ENCODE measurements at places on chromosomes 4 and X. TPM values are rescaled to one million over a fixed set of nuclear protein-coding genes. Genes with fewer than 3 reads are reported as not detected.

Gene FAAH2
- total RNA-seq: 8.4 TPM

Gene ZCCHC18
- 5.0 TPM for total RNA-seq

Gene RS1
- total RNA-seq: not detected

Gene CACNA1F
- total RNA-seq: 0.37 TPM

Gene ELK1
- total RNA-seq: 29.6 TPM

Gene PHOX2B
- not detected for total RNA-seq

Gene BEX1
- total RNA-seq: 0.69 TPM

Gene PPARGC1A
- total RNA-seq: 13.6 TPM

Gene PDGFRA
- 272 TPM for total RNA-seq

Gene SLC6A8
- total RNA-seq: 32.4 TPM

Gene FAM241A
- total RNA-seq: 21.2 TPM

Gene RASL11B
- total RNA-seq: not detected

Gene NOX1
- not detected for total RNA-seq

Gene ADGRG2
- total RNA-seq: 13.1 TPM

Gene IL15
- 9.6 TPM for total RNA-seq

Gene DOK7
- not detected for total RNA-seq

Gene GAGE12E
- total RNA-seq: not detected

Gene MAGEA8
- not detected for total RNA-seq

Gene PDE6B
- total RNA-seq: 5.6 TPM
